ENCODE measurements at places on chromosomes 1 and 21. TPM values are rescaled to one million over a fixed set of nuclear protein-coding genes. Genes with fewer than 3 reads are reported as not detected.

DNA sequence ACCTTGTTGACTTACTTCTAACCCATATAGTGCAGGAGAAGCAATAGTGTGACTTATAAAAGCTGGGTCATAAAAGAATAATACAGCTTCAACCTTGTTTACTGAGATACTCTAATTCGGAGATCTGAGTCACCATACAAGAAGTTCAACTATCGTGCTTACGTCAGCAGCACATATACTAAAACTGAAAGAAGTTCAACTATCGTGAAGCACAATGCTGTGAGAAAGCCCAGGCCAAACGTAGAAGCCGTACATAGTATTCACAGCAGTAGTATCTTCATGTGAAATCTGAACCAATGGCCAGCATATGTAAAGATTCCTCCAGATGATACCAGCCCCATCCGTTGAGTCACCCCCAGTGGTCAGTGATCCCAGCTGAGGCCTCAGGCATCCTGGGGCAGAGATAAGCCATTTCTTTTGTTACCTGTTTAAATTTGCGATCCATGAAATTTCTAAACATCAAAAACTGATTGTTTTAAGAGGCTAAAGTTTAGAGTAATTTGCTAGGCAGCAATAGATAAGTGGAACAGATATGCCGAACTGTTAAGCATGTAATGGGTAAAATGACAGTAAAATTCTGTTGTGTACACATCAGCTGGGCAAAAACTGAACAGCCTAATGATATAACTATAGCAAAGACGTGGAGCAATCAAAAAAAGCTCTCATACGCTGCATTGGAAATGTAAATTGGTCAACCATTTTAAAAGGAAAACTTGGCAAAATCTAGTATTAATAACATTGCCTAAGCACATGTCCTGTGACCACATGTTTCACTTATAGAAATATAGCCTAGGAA is 53.9 kb upstream of the SAMD13 start:
- H3K4me3 ChIP-seq = no peak overlapping the region
- peak overlapping the region; percentile 78 for H3K27ac ChIP-seq
- DNase-seq = peak; percentile 21
- no peaks in the 10 kb centered on the region for H3K27me3 ChIP-seq
- H3K4me1 ChIP-seq = no peaks in the 10 kb centered on the region

DNA sequence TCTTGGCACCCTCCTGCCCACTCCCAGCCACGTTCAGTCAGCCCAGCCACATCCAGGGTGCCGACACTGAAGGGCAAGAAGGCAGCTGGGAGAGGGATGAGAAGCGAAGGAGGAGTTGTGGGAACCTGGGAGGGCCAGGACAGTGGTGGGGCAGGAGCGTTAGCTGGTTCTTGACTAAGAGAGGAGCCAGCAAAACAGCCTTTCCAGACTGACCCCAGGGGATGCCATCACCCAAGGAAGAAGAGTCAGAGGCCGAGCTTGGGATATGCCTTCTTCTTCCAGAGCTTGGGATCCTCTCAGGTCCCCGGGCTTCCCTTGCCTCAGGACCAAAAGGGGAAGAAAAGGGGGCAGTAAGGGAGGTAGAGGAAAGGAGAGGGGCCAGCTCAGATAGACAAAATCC is 7.2 kb downstream of the INKA2 start:
- no peak overlapping the region for H3K27ac ChIP-seq
- no peak overlapping the region for H3K4me3 ChIP-seq
- no peaks in the 10 kb centered on the region for H3K36me3 ChIP-seq
- no peak for DNase-seq

GRCh38 chr1:109873278-109874175 is 37.1 kb upstream of the CSF1 start:
- no peak for DNase-seq
- H3K36me3 ChIP-seq = no peaks in the 10 kb centered on the region
- H3K4me3 ChIP-seq = no peak overlapping the region
- no peak overlapping the region for H3K27ac ChIP-seq

- no peak overlapping the region for H3K27ac ChIP-seq
- H3K27me3 ChIP-seq = no peaks in the 10 kb centered on the region
- H3K4me1 ChIP-seq = peaks cover 1% of the 10 kb centered on the region
- H3K4me3 ChIP-seq = no peak overlapping the region
- no peaks in the 10 kb centered on the region for H3K36me3 ChIP-seq
- DNase-seq = no peak
These were observed 32.0 kb upstream of the CSF1 start for GRCh38 chr1:109878531-109879104.

DNA sequence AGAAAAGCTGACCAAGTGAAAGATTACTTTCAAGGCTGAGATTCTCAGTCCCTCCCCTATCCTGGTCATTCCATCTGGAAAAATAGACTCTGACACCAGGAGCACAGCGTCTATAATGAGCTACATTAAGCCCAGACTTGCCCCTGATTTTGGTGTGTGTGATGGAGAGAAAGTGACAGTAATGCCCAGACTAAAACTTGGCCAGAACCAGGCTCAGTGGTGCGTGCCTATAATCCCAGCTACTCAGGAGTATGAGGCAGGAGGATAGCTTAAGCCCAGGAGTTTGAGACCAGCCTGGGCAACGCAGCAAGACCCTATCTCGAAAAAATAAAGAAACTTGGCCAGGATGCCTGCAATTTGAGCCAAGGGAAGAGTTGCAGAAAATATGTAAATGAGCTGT is 15.9 kb downstream of the PLEKHA6 start:
- no peak overlapping the region for H3K27ac ChIP-seq
- H3K4me1 ChIP-seq = peaks cover 7% of the 10 kb centered on the region
- H3K4me3 ChIP-seq = no peak overlapping the region
- H3K36me3 ChIP-seq = no peaks in the 10 kb centered on the region
- peaks cover 4% of the 10 kb centered on the region for H3K27me3 ChIP-seq

- peak overlapping the region; percentile 66 for H3K27ac ChIP-seq
- no peak for DNase-seq
- peaks cover 23% of the 10 kb centered on the region for H3K4me1 ChIP-seq
- H3K27me3 ChIP-seq = no peaks in the 10 kb centered on the region
These were observed 134.8 kb downstream of the FGGY start for GRCh38 chr1:59431566-59432294.

Gene CD34
- total RNA-seq = 0.05 TPM

Gene GJA8
- total RNA-seq = not detected

Gene PERM1
- total RNA-seq = not detected

Gene YTHDF2
- total RNA-seq = 72.2 TPM

Measured in activated CD8-positive, alpha-beta T cell treated with anti-CD3 and anti-CD28 coated beads for 36 hours (primary cell).